Thoracic aorta (tissue), 2 donors: ENCODE measurements at places on chromosomes 1 and 21. TPM values are rescaled to one million over a fixed set of nuclear protein-coding genes. Genes with fewer than 3 reads are reported as not detected.
A peak's percentile ranks its signal among the peaks of the same experiment; 100 is the strongest.

Gene ROR1
- total RNA-seq: 41.2 TPM

DNA sequence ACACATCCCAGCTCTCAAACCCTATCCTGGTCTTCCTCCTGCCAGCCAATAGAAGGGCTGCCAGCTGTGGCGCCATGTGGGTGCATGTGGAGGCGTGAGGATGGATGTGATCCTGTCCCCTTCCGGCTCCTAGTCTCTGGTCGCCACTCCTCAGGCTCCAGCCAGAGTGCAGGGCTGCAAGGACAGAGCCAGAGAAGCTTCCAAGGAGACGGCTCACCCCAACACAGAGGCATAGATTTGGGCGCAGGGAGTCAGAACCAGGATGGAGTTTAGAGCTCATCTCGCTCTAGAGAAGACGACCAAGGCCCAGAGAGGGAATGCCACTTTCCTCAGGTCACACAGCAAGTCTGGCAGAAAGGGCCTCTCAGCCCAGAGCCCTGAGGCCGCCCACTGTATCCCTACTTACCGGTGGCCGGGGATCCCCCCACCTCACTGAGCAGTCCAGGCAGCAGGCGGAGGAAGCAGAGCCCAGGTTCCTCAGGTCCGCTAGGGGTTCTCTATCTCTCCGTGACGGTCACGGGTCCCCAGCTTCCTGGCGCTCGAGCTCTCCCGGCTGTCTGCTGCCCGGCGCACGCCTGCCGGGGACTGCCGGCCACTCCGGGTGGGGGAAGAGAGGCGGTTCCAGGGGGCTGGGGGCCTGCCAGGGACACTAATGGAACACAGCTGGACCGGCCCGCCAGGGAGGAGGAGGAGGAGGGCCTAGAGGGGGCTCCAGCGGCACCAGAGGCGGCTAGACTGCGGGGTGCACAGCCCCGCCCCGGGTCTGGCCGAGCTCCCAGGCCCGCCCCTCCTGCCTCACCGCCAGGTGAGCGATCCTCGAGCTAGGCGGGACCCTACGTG is at the start of gene COL16A1:
COL16A1 (minus strand) TSS at position 587 of the 840 bp plus-strand sequence. CDS start 1,824 bp downstream, outside the sequence.
- peaks cover 73% of the 10 kb centered on the region for H3K4me1 ChIP-seq
- no peaks in the 10 kb centered on the region for H3K27me3 ChIP-seq
- peak within 1 kb of the TSS; percentile 92 for H3K27ac ChIP-seq
- H3K4me3 ChIP-seq: peak within 1 kb of the TSS; percentile 61
- peaks cover 7% of the 10 kb centered on the region for H3K36me3 ChIP-seq

DNA sequence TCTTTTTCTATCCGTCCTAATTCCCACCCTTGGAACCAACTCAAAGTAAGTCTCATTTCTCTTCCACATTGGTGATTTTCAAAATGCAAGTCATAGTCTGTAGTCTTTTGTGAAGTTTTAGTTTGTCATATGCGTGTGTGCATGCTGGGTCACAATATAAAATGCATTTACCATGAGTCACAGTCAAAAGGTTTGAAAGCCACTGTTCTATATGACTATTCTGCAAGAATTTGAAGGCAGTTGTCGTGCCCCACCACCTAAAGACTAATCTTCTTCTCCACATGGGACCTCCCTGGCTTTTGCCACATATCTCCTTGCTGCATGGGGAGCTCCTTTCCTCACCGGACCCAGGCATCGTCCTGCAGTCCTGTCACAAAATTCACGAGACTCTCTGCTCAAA is 1.6 kb downstream of the STPG1 start:
- H3K27ac ChIP-seq: no peak overlapping the region
- H3K4me1 ChIP-seq: peaks cover 10% of the 10 kb centered on the region
- no peak overlapping the region for H3K4me3 ChIP-seq
- no peaks in the 10 kb centered on the region for H3K36me3 ChIP-seq
- no peaks in the 10 kb centered on the region for H3K27me3 ChIP-seq

GRCh38 chr1:184823080-184823479 is 68.4 kb upstream of the EDEM3 start:
- H3K27me3 ChIP-seq: no peaks in the 10 kb centered on the region
- no peak for DNase-seq
- no peak overlapping the region for H3K4me3 ChIP-seq
- peaks cover 34% of the 10 kb centered on the region for H3K36me3 ChIP-seq
- H3K27ac ChIP-seq: peak overlapping the region; percentile 74

DNA sequence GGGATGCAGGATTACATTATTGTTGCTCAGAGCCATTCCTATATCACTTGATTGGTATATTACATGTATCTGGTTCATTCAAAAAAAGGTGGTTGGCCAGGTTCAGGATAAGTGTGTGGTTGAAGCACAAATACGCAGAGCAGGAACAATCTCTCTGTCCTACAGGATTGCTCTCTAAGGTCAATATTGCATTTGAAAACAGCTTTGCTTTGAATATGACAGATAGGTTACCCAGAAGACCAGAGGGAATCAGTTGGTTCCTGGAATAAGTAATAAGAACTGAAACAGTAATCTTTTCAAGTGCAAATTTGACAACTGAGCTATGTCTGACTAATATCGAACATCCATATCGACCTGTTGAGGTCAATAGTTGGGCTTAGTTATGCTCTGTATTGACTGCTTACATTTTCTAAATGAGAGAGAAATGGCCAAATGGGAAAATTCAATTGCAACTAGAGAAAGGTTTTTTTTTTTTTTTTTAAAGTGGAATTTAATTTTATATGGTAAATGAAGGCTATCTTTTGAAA is 176.8 kb downstream of the ATP6V1G3 start:
- H3K36me3 ChIP-seq: no peaks in the 10 kb centered on the region
- H3K27ac ChIP-seq: no peak overlapping the region
- H3K4me1 ChIP-seq: no peaks in the 10 kb centered on the region

DNA sequence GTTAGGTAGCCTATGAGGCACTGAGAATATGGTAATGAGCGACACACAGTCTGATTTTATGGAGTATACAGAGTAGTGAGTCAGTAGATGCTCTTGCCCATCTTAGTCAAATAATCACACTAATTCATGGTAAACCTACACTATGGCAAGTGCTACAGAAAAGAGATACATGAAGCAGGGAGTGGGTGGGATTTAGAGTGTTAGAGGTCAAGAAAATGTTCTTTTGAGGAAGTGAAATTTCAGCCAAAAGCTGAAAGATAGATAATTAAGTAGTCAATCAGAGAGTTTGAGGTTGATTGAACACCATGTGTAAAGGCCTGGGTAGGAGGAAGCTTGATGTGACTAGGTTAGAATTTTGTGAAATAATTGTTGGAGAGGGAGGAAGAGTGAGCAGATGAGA is 14.7 kb downstream of the MDM4 start:
- H3K27me3 ChIP-seq: no peaks in the 10 kb centered on the region
- no peak overlapping the region for H3K4me3 ChIP-seq
- H3K4me1 ChIP-seq: no peaks in the 10 kb centered on the region
- no peak overlapping the region for H3K27ac ChIP-seq

GRCh38 chr1:93219443-93219842 is 38.9 kb downstream of the CCDC18 start:
- H3K4me1 ChIP-seq: no peaks in the 10 kb centered on the region
- H3K27ac ChIP-seq: no peak overlapping the region
- H3K36me3 ChIP-seq: no peaks in the 10 kb centered on the region
- H3K27me3 ChIP-seq: no peaks in the 10 kb centered on the region
- no peak overlapping the region for H3K4me3 ChIP-seq

GRCh38 chr1:200029035-200029821 is 1.7 kb downstream of the NR5A2 start:
- no peak overlapping the region for H3K27ac ChIP-seq
- H3K4me3 ChIP-seq: peak overlapping the region; percentile 59
- DNase-seq: no peak
- no peaks in the 10 kb centered on the region for H3K4me1 ChIP-seq

- no peaks in the 10 kb centered on the region for H3K27me3 ChIP-seq
- H3K4me1 ChIP-seq: peaks cover 5% of the 10 kb centered on the region
- DNase-seq: no peak
- no peak overlapping the region for H3K27ac ChIP-seq
- H3K36me3 ChIP-seq: no peaks in the 10 kb centered on the region
Measured at GRCh38 chr1:181122222-181122621, 33.7 kb downstream of the IER5 start.

Gene USP48
- 48.9 TPM for total RNA-seq

Gene SPRR1B
- not detected for total RNA-seq

- peak overlapping the region; percentile 83 for H3K27ac ChIP-seq
- no peak overlapping the region for H3K4me3 ChIP-seq
- H3K36me3 ChIP-seq: no peaks in the 10 kb centered on the region
- no peak for DNase-seq
- no peaks in the 10 kb centered on the region for H3K27me3 ChIP-seq
Measured at GRCh38 chr21:39022466-39022862, 160.8 kb downstream of the PSMG1 start.
